ENCODE measurements at places on chromosomes 3 and 15. TPM values are rescaled to one million over a fixed set of nuclear protein-coding genes. Genes with fewer than 3 reads are reported as not detected.

DNA sequence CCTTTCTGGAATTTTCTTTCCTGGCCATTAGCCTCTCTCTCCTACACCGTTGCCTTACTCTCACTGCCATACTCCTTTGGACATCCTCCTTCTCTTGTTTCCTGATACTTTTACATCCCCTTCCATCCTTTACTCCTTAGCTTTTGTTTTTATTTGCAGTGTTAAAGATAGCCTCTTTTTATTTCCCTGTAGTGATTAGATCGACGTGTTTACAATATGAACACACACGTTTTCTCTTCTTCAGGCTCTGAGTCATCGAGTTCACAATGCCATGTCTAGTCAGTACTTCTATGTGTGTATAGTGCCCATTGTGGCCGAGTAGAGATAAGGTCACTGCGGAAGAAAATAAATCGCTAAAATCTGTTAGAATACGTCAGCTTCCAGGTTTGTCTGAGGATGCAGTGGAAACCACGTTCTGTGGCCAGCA lies 208.5 kb downstream of the LPP start:
- peak; percentile 27 for DNase-seq

GRCh38 chr3:155086051-155086450 lies 5.9 kb downstream of the MME start:
- no peak for DNase-seq

GRCh38 chr3:158918008-158918407 lies 116.2 kb downstream of the MFSD1 start:
- DNase-seq = no peak

DNA sequence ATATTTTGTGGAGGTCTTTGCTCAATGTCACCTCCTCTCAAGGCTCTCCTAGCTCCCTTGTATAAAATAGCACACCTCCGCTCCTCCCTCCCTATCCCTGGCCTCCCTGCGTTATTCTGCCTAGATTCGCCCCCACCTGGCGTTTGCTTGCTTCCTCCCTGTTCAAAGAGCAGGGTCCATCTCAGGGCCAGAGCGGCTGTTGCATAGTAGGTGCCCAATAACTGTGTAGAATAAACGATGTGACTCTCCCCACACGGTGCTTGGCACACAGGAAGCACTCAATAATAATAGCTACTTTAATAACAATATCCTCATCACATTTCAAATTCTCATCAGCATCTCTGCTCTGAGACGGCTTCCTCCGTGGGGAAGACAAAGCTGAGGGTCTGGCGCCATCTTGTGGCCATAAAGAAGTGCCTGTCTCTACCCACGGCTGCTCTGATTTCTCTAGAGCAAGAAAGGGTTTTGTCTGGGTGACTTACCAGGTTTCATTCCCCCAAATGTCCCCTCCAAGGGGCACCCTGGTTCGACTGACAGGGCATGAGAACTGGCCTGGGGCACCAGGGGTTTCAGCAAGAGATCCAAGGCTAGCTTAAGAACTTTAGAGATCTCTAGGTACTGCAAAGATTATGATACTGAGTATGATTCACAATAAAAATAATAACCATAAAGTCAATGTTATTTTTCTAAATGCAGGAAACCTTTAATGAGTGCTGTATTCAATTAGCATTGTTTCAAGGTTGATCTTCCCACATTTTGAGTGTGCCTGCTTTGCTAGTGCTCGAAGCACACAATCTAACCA lies 16.1 kb downstream of the CD276 start:
- DNase-seq = peak; percentile 61

NGRN gene
- total RNA-seq = 34.1 TPM

GUCA1C gene
- not detected for total RNA-seq

GP5 gene
- total RNA-seq = 0.31 TPM

DNA sequence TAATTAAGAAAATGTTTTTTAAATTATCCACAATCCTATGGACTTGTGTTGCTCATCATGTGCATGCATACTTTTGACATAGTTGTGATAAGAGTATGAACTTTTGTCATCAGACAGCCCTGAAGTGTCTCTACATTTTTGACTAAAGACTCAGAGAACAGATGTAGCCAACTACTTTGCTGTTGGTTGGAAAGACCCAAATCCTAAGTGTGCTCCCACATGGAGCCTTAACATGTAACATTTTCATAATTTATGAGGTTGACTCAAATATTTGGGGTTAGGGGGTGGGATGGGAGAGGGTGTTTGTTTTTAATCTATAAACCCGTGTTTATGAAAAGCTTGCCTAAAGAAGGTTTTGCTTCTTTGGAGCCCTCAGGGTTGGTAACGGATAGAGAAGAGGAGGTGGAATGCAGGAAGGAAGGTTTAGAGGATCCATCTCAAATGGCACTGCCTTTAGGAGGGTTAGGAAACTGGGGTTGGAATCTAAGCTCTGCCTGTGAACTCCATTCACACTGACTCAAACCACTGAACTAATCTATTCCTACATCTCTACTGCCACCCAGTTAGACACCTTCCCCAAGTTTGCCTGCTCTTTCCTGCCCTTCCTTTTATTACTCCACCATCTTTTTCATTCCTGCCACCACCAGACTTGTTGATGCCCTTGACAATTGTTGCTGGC lies 3.7 kb downstream of the BOC start:
- no peak for DNase-seq

DNA sequence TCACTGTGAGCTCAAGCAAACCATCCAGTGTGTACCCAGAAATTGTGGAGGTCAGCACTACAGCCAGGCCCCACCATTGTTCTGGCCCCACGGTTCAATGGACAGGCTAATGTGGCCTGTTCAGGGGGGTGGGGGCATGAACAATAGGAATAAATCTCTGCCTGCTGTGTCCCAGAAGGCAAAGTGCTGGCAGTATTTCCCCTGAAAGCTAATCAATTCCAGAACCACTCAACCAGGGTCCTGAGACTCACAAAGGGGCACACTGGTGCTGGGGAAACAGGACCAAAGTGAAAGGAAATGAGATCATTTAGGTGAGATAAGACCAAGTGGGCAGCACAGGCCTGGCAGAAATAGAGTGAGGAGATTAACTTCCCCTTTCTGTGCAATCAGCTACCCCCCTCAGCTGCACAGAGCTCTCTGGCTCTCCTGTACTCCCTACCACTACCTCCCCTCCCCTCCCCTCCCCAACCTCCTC lies 11.5 kb downstream of the CRYGS start:
- no peak for DNase-seq

DNA sequence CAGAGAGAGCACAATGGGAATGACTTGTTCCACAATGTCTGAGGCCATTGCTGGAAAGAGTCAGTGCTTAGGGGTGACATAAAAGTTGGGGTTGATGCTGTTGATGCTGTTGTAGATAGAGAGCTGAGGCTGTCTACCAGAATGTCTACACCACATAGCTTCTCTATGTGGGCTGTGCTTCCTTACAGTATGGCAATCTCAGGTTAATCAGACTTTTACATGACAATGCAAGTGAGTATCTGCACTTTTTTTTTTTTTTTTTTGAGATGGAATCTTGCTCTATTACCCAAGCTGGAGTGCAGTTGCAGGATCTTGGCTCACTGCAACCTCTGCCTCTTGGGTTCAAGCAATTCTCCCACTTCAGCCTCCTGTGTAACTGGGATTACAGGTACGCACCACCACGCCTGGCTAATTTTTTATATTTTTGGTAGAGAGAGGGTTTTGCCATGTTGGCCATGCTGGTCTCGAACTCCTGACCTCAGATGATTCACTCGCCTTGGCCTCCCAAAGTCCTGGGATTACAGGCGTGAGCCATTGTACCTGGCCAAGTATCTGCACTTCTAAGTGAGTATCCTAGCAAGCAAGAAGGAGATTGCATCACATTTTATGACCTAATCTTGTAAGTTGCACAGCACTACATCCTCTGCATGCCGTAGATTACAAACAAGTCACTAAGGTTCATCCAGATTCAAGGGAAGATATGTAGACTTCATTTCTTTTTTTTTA lies 28.7 kb downstream of the DLEC1 start:
- DNase-seq = no peak

NDN gene
- 0.77 TPM for total RNA-seq

DNA sequence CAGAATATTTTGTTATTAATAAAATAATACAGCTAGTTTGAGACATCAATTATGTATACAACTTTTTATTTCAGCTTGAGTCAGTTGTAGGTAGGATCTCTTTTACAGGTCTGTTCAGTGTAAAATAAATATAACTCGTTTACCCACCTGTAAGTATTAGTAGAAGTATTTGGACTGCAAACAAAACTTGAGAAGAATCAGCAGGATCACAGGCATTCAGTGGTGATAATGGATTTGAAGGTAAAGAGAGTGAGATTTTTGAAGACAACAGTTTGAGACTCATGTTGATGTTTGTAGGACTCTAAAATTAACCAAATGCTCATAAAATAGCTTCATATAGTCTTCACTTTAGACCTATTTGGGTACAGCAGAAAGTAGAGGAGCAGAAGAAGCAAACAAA lies 35.5 kb upstream of the CCNB2 start:
- no peak for DNase-seq

ITGA11 gene
- total RNA-seq = not detected

- no peak for DNase-seq
Observed at GRCh38 chr15:99957642-99958013, 224.4 kb upstream of the LYSMD4 start.

TAGLN3 gene
- not detected for total RNA-seq

GRCh38 chr3:143330296-143330868 lies 210.8 kb downstream of the CHST2 start:
- DNase-seq = no peak

PLIN1 gene
- total RNA-seq = 0.35 TPM

GRCh38 chr3:45261333-45262110 lies 35.4 kb upstream of the TMEM158 start:
- DNase-seq = no peak

MYL3 gene
- total RNA-seq = not detected

DNA sequence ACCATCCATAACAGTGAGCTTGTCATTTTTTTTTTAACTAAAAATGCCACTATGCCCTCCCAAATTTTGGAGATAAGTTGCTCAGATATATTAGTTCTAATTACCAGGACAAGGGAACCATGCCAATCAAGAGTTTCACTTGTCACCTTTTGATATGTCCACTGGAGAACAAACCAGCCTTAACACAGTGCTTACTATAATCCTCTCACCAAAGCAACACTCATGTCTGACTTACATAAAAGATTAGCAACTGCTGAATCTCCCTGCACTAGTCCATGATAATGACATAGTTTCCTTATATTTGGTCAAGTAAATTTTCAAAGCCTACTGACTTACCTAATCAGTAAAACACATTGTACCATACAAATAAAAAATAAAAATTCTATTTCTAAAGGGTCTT lies 44.4 kb downstream of the TTBK2 start:
- no peak for DNase-seq

DNA sequence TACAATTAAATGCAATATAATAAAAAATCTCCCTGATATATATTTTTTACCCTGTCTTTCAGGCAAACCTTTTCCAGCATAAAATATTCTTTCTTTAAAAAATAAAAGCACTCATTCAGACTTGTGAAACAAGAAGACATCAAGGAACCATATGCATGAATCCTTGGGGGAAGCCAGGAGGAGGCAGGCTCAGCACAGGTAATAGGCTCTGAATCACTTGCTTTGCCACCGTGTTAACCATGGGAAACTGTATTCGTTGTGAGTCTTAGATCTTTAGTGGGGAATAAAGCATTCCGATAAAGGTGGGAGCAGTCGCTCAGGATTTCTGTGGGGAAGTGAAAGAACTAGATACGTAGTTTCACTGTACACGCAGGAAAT lies 42.4 kb downstream of the FBN1 start:
- no peak for DNase-seq

- no peak for DNase-seq
Observed at GRCh38 chr3:10350324-10350985, 29.5 kb upstream of the SEC13 start.

DNA sequence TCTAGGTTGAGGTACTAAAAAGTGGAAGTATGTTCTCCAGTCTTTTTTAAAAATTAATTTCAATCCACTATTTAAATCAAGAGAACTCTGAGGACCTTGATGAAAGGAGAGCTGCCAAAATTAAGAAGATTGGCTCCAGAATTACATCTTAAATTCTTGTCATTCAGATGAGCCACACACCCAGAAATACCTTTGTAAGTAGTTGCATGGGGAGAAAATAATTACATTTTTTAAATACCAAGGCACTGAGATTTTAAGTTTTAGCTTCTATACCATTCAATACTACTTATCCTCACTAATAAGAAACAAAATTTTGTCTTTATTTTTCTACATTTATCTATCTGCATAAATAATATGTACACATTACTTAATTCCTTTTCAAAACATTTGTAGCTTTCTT lies 1132.8 kb downstream of the OTOL1 start:
- DNase-seq = no peak

- no peak for DNase-seq
Observed at GRCh38 chr15:62844564-62845240, 197.8 kb upstream of the TPM1 start.

- DNase-seq = no peak
Observed at GRCh38 chr3:151283907-151284461, 5.6 kb upstream of the P2RY14 start.

- DNase-seq = no peak
Observed at GRCh38 chr3:127342735-127343134, 54.9 kb upstream of the PRR20G start.

DNA sequence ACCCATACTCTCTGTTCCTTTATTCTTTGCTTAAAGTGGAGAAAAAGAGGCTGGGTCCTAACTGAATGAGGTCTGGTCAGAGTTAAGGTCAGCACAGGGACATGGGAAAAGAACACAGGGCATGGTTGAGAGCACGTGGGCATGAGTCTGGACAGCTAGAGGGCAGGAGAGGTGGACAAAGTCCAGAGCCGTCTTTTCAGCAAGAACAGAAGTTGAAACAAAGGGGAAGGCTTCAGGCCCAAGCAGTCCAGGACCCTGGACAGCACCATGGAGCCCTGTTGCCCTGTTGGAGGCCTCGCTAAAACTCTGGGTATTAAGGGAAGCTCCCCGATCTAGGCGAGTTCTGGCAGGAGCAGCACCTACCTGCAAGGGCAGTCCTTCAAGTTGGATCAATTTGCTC lies 50.7 kb downstream of the XYLB start:
- no peak for DNase-seq

CACNA2D3 gene
- total RNA-seq = not detected

PARP15 gene
- total RNA-seq = 13.9 TPM

DNA sequence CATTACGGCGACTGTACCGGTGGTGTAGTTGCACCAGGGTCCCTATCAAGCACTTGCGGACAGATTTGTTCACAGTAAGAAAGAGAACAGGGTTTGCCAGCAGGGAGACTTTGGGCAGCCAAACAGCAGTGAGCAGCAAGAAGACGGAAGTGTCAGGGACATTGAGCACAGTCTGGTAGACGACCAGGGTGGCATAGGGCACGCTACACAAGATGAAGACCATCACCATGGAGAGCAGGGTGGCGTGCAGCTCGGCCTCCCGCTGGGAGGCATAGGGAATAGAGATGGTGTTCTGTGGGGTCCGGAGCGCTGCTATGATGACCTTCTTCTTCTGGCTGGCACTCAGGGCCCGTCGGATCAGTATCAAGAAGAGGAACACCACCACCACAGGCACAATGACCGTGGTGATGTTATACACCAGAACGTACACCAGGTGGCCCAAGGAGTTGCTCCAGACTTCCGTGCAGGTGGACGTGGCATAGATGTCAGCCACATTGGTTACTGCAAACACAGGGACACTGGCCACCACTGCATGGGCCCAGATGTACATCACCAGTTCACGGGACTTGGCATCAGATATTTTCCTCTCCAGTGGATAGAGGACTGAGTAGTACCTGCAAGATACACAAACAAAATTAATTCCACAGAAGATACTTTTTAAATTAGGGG lies 19.1 kb upstream of the FSIP1 start:
- DNase-seq = no peak

GRCh38 chr15:77986891-77987764 lies 90.4 kb downstream of the TBC1D2B start:
- DNase-seq = no peak

- DNase-seq = no peak
Observed at GRCh38 chr15:94246016-94246415, 14.7 kb downstream of the MCTP2 start.

Data from CD8-positive, alpha-beta memory T cell (primary cell).